ENCODE measurements at places on chromosomes 5 and 9.
A peak's percentile ranks its signal among the peaks of the same experiment; 100 is the strongest.

- no peak for DNase-seq
Measured at GRCh38 chr5:143977891-143978461, 166.0 kb downstream of the HMHB1 start.

DNA sequence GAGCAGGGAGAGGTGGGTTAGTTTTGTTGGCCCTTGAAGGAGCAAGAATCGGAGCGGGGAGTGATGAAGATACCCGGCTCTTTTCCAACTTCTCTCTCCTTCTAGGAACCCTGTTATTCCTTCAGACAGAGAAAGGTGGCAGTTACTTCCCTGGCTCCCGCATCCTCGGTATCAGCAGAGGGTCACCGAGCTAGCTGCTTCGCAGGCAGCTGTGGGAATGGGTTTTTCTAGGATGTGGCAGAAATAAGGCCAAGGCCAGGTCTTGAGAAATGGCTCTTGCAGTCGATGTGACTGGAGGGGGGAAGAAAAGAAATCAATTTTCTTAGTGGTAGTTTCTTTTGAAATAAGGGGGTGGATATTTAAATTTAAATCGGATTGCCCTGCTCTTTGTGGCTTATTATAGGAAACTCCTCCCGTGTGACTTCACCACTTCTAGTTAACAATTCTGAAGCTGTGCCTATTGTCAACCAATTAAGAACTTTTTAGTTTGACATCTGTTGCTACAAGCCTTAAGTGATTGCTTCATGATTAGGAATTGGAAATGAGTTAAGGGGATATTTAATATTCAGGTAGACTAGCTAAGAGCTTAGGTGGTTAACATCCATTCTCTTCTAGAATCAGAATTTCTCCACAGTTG lies 1.4 kb downstream of the SAP30L start:
- peak; percentile 19 for DNase-seq

GRCh38 chr5:40945111-40945510 lies 35.8 kb downstream of the C7 start:
- DNase-seq = no peak

DNA sequence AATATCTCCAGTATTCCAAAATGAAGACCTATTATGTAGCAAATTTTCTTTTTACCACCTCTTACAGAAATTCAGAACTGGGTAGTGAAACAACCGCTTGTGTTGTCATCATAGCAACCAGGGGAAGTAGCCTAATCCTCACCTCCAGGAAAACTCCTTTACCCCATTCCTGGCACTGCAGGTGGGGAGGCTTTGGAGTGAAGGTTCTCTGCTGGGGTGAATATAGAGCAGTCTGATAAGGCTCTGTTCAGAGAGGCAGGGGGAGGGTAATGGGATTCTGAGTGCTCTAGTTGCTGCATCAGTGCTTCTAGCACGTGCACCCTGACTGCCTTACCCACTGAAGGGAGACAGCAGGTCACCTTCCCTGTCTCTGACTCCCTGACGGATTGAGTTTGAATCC lies 116.2 kb downstream of the MAN2A1 start:
- no peak for DNase-seq

- no peak for DNase-seq
Measured at GRCh38 chr9:123861756-123862120, 68.2 kb downstream of the DENND1A start.

DNA sequence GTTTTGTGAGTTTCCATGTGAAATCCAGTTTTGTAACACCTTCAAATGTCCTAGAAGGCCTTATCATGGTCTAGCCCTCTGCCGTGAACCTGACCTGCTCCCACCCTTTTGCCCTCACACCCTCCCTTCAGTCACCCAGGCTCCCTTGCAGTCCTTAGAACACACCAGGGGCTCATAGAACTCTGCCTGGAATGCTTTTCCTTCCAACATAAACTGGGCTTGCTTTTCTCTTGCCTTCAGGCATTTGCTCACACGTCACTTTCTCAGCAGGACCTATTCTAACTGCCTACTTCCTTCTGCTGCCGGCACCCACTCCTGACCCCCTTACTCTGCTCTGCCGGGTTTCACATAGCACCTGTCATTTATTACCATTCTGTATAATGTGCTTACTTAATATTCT lies 111.9 kb downstream of the PDE8B start:
- no peak for DNase-seq

DNA sequence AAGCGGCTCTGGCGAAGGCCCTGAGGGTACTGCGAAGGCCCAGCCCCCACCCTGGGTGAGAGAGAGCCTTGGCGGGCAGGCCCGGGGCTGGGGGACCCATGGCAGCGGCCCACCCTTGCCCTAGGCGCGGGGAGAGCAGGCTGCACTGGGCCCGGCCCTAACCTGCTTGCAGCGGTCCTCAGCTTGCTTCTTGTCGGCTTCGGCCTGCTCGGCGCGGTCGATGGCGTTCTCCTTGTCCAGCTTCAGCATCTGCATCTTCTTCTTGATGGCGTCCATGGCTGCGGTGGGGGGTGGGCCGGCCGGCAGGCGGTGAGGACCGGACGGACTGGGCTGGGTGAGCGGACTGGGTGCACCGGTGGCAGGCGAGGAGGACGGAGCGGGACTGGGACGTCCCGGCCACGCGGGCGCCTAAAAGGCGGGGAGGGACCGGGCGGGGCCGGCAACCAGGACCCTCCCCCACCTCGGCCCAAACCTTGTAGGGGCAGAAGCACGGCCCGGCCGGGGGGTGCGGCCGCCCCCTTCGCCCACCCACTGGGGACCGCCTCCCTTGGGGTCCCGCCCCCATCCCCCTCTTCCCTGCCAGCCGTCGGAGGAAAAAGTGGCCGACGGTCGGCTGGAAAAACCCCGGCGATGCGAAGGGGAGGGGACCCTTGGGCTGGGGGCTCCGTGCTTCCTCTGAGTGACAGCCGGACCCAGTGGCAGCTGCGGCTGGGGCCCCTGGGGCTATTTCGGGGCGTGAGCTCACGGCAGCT lies at the start of gene TPM2:
Gene TPM2 (minus strand): TSS at position 384 of the 752 bp plus-strand sequence. CDS start 108 bp downstream, at position 276.
- DNase-seq = no peak

GRCh38 chr5:83641946-83642345 lies 78.7 kb downstream of the HAPLN1 start:
- no peak for DNase-seq

DNA sequence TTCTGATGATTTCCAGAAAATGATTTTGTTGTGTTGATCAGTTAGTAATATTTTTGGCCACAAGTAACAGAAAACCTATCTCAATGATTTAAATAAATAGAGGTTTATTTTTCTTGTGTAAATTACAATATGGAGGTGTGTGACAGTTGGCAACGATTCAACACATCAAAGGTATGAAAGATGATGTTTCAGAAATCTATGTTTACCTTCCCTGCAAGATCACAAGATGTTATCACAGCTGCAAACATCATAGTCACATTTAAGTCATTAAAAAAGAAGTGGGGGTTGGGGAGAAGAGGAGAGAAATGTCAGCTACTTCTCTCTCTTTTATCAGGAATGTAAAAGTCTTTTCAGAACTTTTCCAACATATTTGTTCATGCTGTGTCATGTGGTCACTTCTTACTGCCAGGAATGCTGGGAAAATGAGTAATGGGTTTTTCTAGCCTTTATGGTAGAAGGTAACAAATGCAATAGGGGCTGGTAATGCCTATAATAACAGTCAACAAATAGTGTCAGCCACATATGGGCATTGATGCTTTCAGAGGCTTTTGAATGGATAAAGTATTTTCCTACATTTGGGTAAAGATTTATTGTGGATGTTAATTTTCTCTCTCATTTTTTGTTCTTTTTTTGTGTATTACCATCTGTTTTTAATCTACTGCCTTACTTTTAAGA lies 742.7 kb downstream of the TLE1 start:
- DNase-seq = no peak
